Fibroblast of skin of right quadriceps (primary cell): ENCODE measurements at places on chromosomes 5 and 9.
A peak's percentile ranks its signal among the peaks of the same experiment; 100 is the strongest.

GRCh38 chr5:178419651-178420050 lies 170.5 kb downstream of the COL23A1 start:
- no peak for DNase-seq

DNA sequence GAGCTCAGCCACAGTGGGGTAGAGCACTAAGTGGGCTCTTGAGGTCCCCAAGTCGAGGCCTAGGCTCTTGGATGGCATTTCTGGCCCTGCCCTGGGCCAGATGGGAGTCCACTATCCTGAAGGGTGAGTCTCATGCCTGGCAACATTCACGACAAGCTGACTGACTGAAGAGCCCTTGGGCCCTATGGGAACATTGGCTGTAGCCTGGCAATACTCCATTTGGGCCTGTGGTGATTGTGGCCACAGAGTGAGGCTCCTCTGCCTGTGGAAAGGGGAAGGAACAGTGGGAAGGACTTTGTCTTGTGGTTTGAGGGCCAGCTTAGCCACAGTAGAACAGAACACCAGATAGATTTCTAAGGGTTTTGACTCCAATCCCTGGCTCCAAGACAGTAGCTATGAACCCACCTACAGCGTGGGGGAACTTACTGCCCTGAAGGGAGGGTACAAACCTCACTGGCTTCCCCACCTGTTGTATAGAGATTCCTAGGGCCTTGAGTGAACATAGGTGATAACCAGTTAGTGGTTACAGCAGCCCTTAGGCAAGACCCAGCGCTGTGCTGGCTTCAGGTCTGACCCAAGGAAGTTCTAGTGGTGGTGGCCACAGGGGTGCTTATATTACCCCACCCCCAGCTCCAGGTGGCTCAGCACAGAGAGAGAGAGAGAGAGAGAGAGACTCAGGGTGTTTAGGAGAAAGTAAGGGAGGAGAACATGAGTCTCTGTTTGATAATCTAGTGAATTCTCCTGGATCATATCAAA lies 72.4 kb downstream of the KIAA0825 start:
- no peak for DNase-seq

DNA sequence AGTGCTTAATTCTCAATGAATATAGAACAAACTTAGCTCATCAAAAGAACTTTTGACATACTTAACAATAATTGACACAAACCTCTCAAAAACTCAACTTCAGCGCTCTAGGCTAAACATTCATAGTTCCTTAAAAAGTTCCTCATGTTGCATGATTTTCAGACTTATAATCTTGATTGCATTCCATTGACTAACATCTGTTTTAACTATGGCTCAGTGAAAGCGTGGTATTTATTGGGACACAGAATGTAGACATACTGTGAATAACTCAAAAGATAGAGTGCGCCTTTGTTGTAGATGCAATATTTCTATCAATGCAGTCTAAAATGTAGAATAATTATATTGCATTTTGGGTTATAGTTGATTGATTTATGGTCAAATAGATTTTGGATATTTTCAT lies 227.1 kb upstream of the HAPLN1 start:
- DNase-seq: no peak

- peak; percentile 9 for DNase-seq
Measured at GRCh38 chr9:132973713-132974112, 4.8 kb upstream of the GFI1B start.

- DNase-seq: peak; percentile 48
Measured at GRCh38 chr9:87640385-87640795, 85.5 kb upstream of the CTSL start.

DNA sequence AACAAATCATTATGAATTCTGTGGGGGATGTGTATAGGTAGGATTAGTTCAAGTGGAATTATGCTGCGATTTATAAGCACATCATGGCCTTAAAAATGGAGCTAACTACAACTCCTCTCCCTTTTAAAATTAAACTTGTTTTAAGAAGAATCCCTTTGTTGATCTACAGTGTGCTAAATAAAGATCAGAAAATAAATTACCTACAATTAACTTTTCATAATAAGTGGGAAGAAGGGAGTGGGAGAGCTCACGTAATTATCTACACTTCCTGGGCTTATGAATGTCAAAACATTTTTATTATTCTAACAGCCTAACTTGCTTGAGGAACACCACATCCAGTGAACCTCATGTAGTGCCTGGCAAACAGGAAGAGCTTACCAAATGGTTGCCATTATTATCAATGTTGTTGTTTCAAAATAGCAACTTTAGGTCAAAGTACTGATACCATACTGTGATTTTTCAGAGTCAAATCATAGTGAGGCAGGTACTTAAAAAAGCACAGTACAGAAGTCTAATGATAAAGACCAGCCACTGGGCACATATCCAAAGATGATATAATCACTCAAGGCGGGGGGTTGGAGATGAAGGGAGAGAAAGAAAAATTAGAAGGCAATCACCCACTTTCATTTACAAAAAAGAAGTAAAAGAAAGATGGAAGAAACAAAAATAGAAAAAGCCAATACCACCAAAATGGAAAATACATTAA lies 174.0 kb downstream of the RAPGEF6 start:
- DNase-seq: peak; percentile 5

GRCh38 chr5:93874080-93874479 lies 132.7 kb upstream of the POU5F2 start:
- DNase-seq: no peak

GRCh38 chr5:64147379-64147778 lies 18.3 kb upstream of the RNF180 start:
- no peak for DNase-seq

- DNase-seq: no peak
Measured at GRCh38 chr9:93082841-93083411, 13.1 kb upstream of the CARD19 start.

GRCh38 chr5:64625678-64626077 lies 64.6 kb upstream of the SHISAL2B start:
- DNase-seq: peak; percentile 56

DNA sequence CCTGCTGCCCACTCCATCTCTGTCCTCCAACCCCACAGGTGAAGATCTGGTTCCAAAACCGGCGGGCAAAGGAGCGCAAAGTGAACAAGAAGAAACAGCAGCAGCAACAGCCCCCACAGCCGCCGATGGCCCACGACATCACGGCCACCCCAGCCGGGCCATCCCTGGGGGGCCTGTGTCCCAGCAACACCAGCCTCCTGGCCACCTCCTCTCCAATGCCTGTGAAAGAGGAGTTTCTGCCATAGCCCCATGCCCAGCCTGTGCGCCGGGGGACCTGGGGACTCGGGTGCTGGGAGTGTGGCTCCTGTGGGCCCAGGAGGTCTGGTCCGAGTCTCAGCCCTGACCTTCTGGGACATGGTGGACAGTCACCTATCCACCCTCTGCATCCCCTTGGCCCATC lies 6.4 kb upstream of the SLC6A7 start:
- DNase-seq: no peak

DNA sequence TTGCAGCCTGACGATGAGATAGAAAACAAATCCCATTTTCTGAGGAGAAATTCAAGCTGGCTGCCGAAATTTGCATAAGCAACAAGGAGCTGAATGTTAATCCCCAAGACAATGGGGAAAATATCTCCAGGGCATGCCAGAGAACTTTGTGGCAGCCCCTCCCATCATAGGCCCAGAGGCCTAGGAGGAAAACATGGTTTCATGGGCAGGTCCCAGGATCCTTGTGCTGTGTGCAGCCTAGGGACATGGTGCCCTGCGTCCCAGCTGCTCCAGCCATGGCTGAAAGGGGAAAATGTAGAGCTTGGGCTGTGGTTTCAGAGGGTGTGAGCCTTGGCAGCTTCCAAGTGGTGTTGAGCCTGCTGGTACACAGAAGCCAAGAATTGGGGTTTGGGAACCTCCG lies 48.8 kb upstream of the MAN2A1 start:
- DNase-seq: no peak

DNA sequence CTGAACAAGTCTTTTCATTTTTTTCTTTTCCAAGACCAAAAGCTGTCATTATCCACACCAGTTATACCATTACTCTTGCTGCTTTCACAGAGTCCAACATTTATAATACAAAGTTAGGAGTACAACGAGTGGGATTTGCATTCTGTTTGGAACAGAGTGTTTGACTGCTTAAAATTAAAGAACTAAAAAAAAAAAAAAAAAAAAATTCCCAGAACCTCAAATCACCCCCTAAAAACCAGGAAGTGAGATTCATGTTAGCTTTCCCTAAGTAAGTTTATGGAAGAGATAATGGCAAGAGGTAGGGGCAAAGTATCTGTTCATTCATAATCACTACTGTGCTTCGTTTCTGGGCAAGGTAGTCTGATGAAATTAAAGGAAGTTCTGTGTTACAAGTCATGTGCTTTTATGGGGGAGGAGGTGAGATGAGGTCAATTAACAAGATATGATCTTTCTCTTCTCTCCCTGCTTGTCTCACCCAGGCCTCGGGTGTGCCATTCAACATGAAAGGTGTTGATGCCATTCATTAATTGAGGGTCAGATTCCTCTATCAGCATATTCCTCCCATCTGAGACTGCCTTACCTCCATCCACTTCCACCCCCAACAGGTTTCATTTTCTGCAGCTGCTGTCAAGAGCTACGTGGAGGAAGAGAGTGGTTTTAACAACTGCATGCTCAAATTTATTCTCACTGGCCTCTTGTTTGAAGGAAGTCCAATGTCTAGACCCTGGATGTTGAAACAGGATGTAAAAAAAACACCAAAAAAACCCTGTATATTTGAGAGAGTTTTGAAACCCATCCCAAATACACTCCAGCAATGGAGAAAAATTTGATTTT lies 58.1 kb downstream of the MARCHF3 start:
- DNase-seq: no peak

DNA sequence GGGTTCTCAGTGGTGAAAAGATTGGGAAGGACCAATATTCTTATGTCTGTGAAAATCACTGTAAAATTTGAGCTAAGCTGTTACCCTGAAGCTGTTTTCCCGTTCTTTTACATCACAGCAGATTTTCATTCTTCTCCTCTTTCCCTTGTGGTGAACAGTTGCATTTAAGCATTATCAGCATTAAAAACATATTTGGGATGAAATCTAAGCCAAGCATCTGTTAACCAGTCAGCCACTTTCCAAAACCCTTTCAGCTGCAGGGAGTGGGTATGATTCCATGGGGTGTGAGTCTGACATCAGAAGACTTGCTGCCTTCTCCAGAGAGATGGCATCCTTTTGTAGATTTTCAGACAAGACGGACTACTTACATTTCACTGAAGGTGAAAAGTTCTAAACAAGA lies 97.2 kb downstream of the TRIO start:
- DNase-seq: peak; percentile 65

GRCh38 chr5:139050432-139050831 lies 147.7 kb downstream of the SIL1 start:
- no peak for DNase-seq

GRCh38 chr9:92974161-92974661 lies 26.9 kb downstream of the FGD3 start:
- no peak for DNase-seq

- DNase-seq: peak; percentile 75
Measured at GRCh38 chr9:14428781-14429230, 114.9 kb upstream of the NFIB start.
